CD4-positive, alpha-beta T cell treated with Interleukin-1 beta for 1 hour (primary cell): ENCODE measurements at places on chromosomes 3 and 15.
A peak's percentile ranks its signal among the peaks of the same experiment; 100 is the strongest.

DNA sequence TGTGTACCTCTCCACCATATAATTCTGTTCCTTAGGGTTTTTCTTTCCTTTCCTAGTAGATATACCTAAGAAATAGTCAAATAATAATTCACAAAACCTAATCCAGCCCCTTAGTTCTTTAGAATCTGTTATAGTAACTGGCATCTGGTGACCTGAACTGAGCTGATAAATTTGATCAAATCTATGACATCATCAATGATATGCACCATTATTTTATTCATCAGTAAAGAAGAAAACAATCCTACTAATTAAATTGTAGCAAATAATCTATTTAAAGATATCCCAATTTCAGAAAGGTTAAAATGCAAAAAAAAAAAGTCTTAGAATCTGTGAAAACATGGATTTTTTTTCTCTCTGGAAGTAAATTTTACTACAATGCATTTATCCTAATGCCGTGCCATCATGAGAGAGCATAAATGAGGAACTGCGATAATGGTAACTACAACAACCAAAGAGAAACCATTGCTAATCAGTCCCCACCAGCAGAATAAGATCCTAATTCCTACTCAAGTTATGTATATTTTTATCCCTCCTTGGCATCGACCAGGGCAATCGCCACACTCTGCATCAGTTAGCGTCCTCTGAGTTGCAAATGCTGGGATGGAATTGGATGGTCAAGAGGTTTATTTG, 6.6 kb upstream of the MNS1 start:
- no peak for DNase-seq

DNA sequence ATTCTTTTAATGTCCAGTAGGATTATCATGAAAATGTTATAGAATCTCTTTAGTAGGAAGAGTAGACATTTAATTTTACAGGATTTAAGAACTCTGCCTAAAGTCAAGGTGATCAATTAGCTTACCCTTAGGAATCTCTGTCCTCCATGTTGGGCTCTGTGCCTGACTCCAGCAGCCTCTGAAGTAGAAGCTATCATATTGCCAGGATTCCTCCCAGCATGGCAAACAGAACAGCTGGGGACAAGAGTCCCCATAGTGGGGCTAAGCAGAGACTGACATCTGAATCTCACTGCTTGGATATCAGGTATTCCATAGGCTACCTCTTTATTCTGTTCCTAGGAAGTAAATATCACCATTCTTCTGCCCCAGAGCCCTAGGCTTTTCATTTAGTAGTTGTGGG, 1.5 kb downstream of the SLC15A2 start:
- no peak for DNase-seq

- DNase-seq: no peak
Observed at GRCh38 chr3:122283796-122284445, 41.1 kb upstream of the CSTA start.

DNA sequence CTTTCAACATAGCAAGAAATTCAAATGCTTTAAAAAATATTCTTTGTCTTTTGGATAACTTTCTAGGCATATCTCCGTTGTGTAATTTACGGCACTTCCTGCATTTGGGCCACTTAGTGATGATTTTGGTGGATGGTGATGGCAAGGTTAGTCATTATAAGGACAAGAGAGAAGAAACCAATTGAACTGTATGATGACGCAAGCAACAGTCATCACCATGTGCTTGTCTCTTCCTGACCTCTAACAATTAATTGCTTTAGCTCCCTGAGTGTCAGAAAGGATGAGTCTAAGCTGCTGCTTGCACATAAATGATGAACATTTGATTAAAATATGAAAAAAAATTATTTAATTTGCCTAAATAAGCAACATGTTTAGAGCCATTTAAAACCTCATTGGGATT, 11.3 kb upstream of the P2RY12 start:
- DNase-seq: peak; percentile 22

- DNase-seq: no peak
Observed at GRCh38 chr3:14688525-14688924, 13.6 kb downstream of the C3orf20 start.
